ENCODE measurements at places on chromosomes 2 and 18.

DNA sequence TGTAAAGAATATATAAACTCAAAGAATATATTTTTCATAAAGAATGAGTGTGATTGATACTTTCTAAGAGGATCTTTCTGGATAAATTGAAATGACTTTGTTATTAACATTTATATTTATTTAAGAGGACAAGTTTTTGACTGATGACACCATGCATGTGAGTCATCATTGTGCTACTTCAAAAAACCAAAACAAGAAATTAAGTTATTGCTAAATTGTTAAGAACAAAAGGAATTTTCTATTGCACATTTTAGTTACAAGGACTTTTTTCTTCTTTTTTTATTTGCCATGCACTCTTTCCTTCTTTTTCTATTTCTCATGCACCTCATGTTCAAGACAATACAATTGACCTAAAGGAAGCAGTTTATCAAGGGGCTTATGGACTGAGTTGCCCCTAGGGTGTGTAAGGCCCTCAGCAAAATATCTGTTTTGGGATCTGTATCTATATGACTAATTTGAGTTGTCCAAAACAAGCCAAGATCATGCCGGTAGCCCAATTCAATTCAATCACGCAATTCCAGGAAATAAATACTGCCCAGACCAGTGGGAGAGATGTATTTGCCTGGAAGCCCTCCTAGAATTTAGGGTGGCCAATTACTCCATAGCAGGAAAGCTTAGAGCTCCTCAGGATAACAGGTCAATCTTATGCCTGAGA, 654.3 kb downstream of the METTL4 start:
- no peak for DNase-seq

- DNase-seq: no peak
Observed at GRCh38 chr18:41499345-41499744, 455.7 kb upstream of the PIK3C3 start.

GRCh38 chr2:11060376-11061169, 94.7 kb upstream of the SLC66A3 start:
- no peak for DNase-seq

DNA sequence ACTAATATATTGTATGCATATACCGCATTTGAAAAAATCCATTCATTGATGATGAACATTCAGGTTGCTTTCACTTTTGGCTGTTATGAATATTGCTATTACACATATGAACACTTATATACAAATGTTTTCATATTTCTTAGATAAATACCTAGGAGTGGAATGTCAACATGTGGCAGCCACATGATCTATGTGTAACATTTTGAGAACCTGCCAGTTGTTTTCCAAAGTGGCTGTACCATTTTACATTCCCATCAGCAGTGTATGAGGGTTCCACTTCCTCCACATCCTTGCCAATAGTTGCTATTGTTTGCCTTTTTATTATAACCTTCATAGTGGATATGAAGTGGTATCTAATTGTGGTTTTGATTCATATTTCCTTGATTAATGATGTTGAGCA, 40.5 kb downstream of the CCDC85A start:
- DNase-seq: no peak

GRCh38 chr2:120750488-120751210, 15.0 kb downstream of the GLI2 start:
- peak; percentile 48 for DNase-seq

DNA sequence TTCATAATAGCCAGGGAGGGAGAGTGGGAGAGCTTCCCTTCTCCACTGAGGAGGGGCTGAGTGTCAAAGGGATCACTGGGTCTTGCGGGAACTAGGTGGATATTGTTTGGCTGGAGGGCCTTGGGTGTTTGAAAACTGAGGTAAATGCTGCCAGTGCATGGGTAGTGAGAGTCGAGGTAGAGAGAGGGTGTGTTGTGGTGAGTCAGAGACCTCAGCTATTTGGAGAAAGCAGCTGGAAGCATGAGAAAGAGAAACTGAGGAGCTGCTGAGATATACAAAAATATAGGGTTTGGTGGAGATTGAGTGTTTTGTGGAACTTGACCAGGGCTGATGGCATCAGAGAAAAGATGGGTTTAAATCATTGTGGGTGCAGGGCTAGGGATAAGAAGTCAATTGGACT, 127.0 kb upstream of the CCDC195 start:
- no peak for DNase-seq

- DNase-seq: no peak
Observed at GRCh38 chr2:62152000-62152399, 43.9 kb upstream of the B3GNT2 start.

DNA sequence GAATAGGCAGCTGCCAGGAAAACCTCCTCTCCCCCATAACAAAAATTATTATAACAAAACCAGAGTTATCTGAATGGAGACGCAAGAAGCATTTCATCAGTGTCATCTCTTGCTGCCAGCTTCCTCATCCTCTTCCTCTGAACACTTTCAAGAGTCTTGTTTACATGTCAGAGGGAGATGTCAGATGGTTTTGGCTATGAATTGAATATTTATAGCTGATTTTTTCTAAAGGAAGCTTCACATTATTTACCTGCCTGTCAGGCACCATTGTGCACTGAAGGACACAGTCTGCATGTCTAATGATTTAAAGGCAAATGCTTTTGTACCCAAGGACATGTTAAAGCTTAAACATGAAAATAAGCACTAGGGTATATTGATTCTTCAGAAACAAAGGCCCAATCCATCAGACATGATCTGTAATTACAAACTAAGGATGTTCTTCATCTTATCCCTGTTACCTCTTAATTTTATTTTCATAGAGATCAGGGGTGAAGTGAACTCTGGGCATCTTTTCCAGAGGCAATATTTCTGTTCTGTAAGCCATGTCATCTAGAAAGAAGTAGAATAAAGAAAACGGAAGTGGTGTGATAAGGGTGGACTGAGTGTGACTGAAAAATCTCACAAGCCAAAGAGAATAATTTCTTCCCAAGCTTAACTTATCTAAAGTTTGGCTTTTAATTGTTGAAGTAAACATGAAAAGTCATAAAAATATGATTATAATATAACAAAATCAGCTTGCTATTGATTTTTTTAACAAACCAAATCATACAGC, 168.7 kb downstream of the ANKRD44 start:
- no peak for DNase-seq

DNA sequence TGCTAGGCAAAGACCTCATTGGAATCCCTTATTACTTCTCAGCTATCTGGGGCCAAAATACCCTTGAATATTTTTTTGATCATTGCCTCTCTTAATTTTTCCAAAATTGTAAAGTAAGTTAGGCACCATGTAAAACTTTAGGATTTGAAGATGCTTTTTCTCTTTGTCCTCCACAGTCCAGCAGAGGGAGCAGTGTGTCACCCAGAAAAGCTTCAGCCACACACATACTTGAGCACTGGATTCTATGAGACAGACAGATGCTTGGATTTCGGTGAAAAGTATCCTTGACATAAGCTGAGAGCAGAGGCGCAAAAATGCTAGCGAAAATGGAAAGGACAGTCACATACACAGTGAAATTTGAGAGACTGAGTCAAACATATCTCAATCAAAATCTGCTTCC, 74.7 kb upstream of the KCNJ3 start:
- peak; percentile 10 for DNase-seq

DNA sequence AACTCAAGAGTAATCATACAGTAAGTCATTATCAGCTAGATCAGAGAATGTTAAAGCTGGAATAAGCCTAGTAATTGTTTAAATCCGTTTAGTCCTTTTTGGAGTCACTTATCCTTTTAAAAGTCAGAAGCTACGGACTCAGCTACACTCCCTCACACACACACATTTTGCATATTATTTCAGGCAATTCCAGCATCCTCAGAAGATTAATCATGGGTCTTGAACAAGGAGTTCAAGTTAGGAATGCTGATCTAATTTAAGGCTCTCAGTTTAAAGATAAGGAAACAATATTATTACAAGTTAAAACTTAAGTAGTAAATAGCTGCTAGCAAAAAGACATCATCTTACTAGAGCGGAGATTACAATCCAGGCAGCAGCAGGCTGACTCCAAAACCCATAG, 74.3 kb downstream of the GTF3C3 start:
- no peak for DNase-seq

DNA sequence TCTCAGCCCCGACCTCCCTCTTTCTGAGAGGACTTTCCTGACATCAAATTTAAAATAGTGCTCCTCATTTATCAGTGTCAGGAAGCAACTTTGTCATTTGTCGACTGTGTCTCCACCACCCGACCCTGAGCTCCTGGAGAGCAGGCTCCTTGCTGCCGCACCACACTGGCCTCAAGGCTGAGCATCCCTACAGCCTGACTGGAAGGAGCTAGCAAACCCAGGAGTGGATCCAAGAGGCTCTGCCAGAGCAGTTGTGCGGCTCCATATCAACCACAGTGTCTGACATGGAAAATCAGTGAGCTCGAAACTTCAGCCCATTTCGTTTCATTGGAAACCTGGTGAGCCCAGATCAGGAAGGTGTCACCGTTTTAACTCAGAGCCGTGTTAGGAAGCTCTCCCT, 125.2 kb downstream of the PTGR3 start:
- no peak for DNase-seq

GRCh38 chr2:231940795-231941194, 14.6 kb upstream of the NPPC start:
- no peak for DNase-seq

DNA sequence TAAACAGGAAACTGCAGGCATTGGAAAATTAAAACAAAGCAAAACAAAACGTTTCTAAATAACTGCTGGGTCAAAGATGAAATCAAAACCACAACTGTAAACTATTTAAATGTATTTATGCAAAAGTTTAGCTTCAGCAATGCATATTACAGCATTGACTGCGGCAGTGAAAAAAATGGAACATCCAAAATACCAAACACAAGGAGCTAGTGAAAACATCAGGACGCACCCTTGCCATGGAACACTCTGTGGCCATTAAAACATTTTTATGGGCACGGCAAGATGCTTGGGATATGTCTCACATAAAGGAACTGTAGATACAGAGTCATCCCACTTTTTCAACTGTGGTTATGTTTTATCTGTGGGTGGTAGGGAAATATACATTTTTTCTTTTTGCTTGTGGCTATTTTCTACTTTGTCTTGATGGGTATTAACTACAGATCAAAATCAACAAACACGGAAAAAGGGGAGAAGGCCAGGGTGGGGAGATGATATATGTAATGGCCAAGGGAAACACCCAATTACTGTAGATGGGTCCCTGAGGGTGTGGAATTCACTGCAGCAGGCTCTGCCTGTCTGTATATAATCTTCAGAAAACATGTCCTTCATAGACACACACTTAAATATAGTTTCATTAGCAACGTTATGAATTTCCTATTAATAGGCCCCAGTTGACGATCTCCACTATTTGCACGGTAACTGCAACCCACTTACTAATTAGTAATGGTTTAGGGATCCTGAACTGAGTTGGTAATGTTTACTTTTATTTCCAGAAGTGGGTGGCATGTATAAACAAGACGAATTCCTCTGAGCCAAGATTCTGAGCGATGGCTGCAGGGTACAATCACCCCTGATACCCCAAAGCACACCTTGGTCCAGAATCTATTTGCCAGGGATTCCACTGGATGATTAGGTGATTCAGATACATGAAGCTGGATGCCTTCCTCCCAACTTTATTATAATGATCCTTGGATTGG, 110.5 kb downstream of the ACKR3 start:
- DNase-seq: no peak

DNA sequence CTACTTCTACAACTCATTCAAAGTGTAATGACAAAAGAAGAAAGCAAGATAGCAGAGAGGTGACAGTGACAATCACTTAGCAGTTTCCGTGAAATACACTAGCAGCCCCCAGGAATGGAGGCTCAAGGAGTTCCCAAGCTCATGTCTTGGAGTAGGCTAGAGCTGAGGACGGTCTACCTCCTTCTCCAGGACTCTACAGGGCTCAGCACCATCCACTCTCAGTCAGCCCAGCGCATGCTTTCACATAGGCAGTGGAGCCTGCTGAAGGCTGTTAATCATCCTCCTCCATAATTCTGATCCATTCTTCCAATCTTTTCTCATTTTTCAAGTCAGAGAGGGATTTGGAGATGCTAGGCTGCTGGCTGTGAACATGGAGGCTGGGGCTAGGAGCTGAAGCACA, 85.6 kb downstream of the MYT1L start:
- no peak for DNase-seq

GRCh38 chr2:31523871-31524492, 56.8 kb downstream of the SRD5A2 start:
- DNase-seq: peak; percentile 81

- no peak for DNase-seq
Observed at GRCh38 chr2:218517434-218518206, 50.5 kb downstream of the USP37 start.

DNA sequence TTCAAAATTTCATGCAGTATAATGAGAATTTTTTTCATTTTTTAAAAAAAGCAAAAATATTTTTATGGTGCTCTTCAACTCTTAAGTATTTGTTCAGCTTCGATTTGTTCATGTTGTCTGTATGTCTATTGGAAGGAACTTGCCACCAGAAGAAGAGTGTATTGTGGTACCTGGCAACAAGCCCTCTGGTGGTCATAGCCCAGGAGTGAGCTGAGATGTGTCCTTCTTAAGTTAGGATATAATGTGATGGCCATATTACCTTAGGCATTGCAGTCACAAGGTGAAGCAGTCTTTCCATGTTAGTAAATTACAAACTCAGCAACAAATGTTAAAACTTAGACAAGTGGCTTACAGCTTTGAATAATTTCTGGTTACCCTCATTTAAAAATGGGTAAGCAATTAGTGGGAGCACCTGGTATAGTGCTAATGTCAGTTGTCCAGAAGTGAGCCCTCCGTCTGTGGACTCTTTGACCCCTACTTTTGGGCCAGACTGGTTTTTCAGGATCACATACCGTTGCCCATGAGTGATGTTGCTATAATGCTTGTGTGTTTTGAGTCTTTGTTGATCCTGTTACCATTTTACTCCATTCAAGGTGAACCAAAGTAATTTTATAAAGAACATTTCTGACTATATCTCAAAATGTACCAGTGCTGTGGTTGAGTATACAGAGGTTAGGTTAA, 57.4 kb downstream of the MYO1B start:
- DNase-seq: no peak

- DNase-seq: no peak
Observed at GRCh38 chr2:98458207-98458606, 13.5 kb downstream of the INPP4A start.

GRCh38 chr2:101546376-101547058, 71.6 kb upstream of the RFX8 start:
- no peak for DNase-seq

All from H1 (cell line).